Breast epithelium (tissue), 4 donors: ENCODE measurements at places on chromosomes 5 and 9. TPM values are rescaled to one million over a fixed set of nuclear protein-coding genes. Genes with fewer than 3 reads are reported as not detected.

GRCh38 chr9:4798281-4799032 is 5.7 kb downstream of the RCL1 start:
- no peak for DNase-seq

- DNase-seq: no peak
Observed at GRCh38 chr5:98700730-98701129, 72.7 kb upstream of the RGMB start.

DNA sequence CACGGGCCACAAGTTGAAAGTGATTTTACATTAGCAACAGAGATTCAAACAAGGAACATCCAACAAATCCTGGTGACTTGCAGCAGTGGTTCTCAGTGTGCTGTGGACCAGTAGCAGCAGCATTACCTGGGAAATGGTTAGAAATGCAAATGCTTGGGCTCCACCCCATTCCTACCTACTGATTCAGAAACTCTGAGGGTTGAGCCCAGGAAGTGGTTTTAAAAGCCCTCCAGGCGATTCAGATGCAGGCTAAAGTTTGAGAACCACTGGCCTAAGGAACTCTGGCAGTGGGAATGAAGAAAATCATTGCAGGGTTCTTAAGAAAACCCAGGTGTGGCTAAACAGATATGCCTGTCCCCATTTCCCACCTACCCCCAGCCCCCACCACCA is 398.8 kb downstream of the ENC1 start:
- peak; percentile 63 for DNase-seq

DNA sequence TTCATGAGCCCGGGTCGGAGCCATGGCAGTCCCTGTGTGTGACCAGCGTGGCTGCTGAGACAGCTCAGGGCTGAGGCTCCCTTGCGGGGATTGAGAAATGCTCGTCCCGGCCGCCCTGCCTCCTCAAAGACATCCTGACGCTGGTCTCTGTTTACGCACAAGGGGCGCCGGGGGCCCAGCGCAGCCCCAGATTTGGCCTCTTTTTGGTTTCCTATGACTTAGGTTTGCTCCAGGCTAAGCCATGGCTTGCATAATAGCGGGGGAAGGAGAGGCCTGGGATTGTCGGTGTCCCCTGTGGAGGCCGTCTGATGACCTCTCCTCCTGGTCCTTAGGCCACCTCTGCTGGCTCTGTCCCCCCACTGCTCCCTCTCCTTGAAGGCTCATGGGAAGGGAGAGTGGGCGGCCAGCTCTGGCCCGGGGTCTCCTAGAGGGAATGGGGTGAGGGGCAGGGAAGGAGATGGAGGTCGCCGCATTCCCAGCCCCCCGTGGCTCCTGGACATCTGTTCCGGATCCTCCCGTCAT is 3.5 kb downstream of the LAMC3 start:
- no peak for DNase-seq

DNA sequence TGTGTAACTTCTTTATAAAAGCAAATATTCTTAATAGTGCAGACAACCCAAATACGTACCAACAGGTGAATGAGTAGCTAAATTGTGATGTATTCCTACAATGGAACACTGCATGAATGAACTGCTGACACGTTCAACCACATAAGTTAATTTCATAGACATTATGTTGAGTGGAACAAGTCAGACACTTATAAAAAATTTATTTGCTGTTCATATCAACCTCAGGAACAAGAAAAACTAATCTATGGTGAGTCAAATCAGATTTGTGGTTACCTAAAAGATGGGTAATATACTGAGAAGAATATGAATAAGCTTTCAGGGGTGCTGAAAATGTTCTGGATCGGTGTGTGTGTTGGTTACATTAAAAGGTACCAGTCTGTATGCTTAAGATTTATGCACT is 35.7 kb downstream of the INVS start:
- no peak for DNase-seq

GRCh38 chr9:93318480-93318879 is 133.0 kb upstream of the FAM120A start:
- no peak for DNase-seq

DNA sequence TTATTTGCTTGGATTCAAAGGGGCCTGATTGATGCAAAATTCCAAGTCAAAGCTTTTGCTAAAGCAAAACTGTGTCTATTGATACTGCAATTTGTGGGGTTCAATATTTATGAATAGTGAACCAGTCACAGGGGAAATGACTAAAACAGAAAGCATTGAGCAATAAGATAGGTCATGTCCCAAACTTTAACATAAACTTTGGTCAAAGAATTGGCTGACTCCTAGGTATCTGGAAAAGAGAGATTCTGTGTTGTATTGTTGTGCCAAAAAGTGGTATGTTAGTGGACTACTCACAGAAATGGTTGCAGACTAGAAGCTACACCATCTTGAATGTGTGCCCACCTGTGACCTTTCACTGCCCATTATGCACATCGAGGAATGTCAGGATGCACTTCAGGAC is 585.5 kb upstream of the RGMB start:
- DNase-seq: no peak

DNA sequence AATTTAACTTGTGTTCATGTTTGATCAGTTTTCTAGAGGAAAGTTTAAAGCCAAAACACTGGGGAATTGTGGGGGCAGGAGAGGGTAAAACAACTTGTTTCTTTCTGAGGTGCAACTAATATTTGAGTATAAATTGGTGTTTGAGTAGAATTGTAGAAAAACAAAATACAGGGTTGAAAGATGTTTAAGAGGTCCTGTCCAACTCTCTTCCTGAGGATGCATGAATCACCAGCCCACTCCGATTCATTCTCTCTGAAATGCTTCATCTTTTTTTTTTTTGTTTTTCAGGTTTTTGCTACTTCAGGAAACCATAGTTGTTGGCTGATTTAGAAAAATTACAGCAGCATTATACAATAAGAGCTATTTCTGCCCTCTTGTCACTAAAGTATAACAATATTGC is 42.4 kb upstream of the TMC1 start:
- no peak for DNase-seq

- no peak for DNase-seq
Observed at GRCh38 chr9:79300068-79300467, 271.7 kb upstream of the TLE4 start.

GRCh38 chr5:2714805-2715204 is 36.7 kb downstream of the IRX2 start:
- DNase-seq: no peak

GRCh38 chr9:110130791-110131416 is 77.1 kb downstream of the C9orf152 start:
- DNase-seq: no peak

GRCh38 chr9:119391878-119392277 is 22.6 kb upstream of the BRINP1 start:
- no peak for DNase-seq

- no peak for DNase-seq
Observed at GRCh38 chr9:85167146-85167545, 497.6 kb downstream of the NTRK2 start.

- DNase-seq: peak; percentile 84
Observed at GRCh38 chr5:134524826-134525682, at the start of gene JADE2. Gene JADE2, plus strand, starts transcription at chr5:134525670. Its CDS starts 10,188 bp downstream, at chr5:134535858.

DNA sequence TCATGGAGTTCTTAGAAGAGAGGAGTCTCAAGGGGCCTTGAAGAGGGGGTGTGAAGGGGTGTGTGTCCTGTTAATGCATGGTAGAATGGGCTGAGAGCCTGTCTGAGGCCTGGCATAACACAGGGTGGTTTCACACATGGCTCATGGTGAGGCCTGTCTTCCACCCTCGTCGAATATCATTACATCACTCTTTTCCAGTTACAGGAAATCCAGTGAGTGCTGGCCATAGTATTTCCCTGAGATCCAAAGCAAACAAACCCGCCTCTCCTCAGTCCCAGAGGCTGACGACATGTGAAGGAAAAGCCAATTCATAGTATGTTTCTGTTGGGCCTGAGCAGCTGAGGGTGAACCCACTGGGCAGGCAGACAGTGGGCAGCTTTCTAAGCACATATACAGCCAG is 159.4 kb upstream of the NR3C1 start:
- peak; percentile 17 for DNase-seq

SMIM33 gene
- total RNA-seq: not detected

TMEM8B gene
- 6.7 TPM for total RNA-seq

FAT2 gene
- total RNA-seq: 3.6 TPM

DOLK gene
- 16.2 TPM for total RNA-seq

ADRB2 gene
- total RNA-seq: 9.5 TPM
